ENCODE measurements at places on chromosomes 7 and 10.

GRCh38 chr10:81127931-81128330, 590.2 kb downstream of the SH2D4B start:
- no peak for DNase-seq

DNA sequence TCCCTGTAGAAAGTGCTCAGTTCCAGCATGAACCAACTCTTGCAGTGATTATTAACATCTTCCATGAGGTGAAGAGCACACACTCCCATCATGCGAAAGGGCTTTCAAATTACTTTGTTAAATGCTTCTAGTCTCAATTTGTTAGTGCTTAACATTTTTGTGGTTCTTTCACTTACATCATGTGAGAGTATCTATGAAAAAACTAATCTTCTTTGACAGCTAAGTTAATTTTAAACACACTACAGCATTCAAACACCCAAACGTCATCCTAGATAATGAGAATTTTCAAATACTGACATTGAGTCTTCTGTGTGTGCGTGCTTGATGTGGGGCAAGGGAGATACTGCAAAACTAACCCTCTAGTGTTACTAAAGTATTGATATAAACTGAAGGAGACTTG, 84.8 kb downstream of the ETV1 start:
- DNase-seq, result no peak

GRCh38 chr7:64099656-64100531, 54.7 kb downstream of the ZNF727 start:
- peak; percentile 34 for DNase-seq

GRCh38 chr7:55258631-55259030, 106.5 kb upstream of the LANCL2 start:
- DNase-seq, result peak; percentile 12

GRCh38 chr7:55966851-55967250, 2.5 kb downstream of the NIPSNAP2 start:
- no peak for DNase-seq

- DNase-seq, result no peak
These were observed 282.1 kb downstream of the KCND2 start for GRCh38 chr7:120554960-120555571.

DNA sequence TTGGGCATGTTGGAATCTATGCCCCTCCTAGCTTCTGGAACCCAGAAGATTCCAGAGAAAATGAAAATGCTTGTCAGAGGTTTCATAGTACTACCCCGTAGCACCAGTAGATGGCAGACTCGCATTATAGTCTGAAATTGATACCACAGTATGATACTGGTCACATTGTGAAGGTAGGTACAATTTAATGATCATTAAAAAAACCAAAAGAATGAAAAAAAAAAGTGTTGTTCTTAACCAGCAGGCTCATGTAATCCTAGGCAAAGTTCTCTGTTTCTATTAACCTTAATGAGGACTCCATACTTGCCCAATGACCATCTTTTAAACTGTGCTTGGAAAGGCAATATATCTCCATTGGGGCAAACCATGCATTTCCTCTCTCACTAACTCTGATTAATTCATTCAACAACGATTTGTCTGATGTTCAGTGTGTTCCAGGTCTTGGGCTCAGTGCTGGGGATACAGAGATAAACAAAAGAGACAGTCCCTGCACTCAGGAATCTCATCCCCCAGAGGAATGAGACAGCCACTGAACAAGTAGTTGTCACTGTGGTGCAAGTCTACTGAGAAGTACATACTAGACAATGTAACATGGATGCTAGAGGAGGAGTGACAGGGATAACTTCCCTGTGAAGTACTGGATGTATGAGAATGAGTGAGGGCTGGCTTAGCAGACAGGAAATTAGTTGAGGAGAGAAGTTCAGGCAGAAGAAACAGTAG, 223.5 kb upstream of the PHYHIPL start:
- no peak for DNase-seq

DNA sequence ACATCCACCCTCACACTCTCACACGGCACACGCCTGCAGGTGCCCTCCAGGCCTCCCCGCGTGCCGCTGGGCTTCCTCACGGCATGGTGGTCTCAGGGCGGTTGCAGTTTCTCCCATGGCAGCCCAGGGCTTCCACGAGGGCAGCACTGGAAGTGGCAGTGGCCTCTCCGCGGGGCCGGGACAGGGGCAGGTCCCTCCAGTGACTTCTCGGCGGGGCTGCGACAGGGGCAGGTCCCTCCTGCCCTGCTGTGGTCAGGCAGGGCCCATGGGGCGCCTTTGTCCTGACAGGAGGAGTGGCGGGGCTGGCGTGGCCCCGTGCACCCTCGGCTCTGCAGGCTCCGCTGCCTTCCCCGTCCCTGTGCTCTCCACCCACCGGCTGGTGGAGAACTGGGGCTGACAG, 19.0 kb downstream of the PWWP2B start:
- no peak for DNase-seq

DNA sequence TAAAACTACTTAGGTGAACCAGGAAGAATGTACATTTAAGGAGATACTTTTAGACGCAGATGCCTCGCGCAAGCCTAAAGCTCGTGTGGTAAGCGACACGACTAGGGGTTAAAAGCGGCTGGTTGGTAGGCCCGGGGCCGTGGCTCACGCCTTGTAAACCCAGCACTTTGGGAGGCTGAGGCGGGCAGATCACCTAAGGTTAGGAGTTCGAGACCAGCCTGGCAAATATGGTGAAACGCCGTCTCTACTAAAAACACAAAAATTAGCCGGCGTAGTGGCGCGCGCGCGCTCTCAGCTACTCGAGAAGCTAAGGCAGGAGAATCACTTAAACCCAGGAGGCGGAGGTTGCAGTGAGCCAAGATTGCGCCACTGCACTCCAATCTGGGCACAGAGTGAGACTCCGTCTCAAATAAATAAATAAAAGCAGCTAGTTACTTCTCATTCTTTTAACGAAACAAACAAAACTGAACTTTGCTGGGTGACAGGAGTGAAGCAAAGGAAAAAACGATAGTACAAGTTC, 879 bp downstream of the NUDT5 start:
- DNase-seq, result peak; percentile 79

GRCh38 chr7:674454-675410, 51.8 kb upstream of the DNAAF5 start:
- DNase-seq, result no peak

DNA sequence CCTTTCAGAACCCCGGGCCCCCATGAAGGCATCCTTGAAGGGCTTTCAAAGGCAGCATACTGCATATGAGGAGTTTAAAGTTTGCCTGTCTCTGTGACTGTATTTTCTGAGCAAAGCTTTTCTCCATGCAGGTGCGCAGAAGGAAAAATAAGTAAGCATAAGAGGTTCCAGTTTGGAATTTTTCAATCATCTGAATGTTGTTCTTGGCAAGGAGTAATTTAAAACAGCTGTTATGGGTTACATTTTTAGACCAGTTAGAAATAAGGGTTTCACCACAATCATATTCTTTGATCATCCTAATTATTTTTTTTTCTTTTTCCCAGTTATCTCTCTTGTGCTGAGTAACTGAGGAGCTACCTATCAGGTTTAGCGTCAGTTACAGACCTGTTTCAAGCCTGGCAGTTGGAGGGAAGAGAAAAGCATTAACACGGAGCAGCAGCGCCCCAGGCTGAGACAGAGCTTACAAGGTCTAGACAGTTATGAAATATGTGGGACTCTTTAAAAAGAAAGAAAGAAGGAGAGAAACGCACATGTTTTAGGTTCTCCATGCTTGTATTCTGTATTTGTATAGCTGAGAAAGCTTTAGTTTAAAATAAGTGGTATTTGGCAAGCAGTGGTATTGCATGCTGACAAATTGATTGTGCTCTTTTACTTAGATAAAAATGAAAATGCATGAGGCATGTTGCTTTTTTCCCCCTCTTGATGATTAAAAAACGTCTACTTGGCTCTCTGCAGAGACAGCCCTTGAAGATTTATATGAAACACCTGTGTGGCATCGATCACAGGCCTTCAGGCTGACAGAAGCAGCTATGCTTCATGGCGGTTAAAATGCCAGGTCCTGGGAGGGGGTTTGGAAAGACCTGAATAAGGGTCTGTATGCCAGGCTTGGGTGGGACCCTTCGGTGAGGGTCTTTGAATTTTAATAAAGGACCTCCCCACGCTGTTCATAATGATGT, 157.6 kb downstream of the GRK5 start:
- DNase-seq, result no peak

DNA sequence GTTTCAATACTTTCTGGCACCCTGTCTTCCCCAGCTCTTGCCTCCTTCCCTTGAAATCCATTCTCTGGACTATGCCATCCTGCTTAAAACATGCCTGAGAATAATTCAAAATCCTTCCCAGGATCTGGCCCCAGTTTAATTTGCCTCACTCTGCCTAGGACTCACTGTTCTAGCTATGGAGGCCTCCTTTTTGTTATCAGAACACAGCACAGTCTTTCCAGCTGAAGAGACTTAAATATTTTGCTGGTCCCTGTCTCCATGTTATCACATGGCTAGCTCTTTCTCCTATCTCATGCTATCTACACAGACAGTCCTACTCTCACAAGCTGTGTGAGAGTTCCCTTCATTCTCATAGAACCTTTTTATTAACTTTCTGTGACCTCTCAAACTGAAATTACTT, 194.8 kb downstream of the RNLS start:
- no peak for DNase-seq

GRCh38 chr10:53166325-53166724, 393.7 kb upstream of the MBL2 start:
- no peak for DNase-seq

DNA sequence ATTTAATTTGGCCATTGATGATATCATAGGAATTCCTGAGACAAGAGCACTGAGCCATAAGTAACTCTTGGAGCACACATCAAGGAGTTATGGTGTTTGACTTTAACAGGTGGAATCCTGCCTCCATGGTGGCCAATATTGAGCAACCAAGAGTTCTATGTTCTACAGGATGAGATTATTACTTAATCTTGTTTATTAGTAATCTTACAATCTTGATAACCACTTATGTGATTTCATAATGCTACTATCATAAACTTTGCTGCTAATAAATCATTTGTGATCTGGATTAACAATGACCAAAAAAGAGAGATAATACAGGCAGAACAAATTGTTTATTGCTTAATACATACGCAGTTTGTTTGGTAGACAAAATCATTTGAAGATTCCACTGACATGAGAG, 27.5 kb upstream of the PDK4 start:
- no peak for DNase-seq

- no peak for DNase-seq
These were observed 119.0 kb upstream of the RHOBTB1 start for GRCh38 chr10:61063034-61063433.

- DNase-seq, result no peak
These were observed 55.9 kb downstream of the ZNF467 start for GRCh38 chr7:149717481-149717880.

- no peak for DNase-seq
These were observed 105.5 kb upstream of the SGCE start for GRCh38 chr7:94761451-94761850.

DNA sequence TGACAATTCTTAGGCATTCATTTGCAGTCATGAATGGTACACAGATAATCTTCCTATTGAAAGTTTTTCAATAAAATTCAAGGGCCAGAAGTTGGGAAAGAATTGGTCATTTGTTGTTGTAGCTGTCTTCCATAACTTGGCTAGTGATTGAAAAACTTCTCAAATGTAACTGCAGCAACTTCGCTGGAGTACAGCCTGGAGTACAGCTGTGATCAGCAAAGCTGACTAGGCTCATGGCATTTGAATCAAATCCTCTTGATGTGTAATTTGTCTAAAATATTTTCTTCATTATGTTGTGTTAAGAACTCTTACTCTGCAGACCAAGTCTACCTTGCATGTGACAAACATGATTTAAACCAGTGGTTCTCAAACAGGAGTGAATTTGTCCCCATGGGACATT, 226.5 kb upstream of the STEAP1 start:
- DNase-seq, result no peak

- DNase-seq, result no peak
These were observed 212.2 kb downstream of the PCLO start for GRCh38 chr7:82950436-82950835.

DNA sequence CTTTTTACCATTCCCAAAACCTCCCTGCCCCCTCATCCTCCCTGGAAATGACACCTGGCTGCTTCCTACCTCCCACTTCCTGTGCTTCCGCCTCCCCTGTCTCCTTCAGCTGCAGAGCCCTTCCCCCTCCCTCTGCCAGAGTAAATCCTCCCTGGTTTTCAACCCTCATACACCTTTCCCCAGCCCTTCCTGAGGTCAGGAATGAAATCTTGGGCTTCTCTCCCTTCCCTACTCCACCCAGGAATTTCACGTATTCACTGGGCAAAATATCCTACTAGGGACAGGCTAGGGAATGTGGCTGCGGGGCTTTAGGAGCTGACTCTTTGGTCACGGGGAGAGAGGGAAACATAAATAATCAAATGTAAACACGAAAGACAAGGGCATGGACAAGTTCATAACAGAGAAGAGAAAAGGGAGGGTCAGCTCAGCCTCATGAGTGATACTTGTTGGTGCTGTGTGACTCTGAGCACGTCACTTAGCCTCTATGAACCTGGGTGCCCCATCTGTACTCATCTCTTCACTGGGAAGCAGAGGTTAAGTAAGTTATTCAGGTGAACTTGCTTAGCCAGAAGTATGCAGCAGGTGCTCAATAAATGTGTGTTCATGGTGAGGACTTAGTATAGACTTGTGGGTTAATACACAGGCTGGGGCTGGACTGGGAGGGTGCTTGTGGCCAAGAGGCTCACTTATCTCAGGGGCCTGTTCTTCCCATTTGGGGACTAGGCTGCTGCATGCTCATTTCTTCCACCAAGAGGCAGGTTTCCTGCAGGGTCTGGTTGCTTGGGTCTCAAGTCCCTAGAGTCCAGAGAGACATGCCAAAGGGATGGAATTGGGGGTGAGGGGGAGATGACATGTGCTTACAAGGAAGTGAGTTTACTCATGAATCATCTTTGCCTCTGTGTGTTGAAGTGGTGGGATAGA, 10.0 kb upstream of the DUSP5 start:
- DNase-seq, result no peak

DNA sequence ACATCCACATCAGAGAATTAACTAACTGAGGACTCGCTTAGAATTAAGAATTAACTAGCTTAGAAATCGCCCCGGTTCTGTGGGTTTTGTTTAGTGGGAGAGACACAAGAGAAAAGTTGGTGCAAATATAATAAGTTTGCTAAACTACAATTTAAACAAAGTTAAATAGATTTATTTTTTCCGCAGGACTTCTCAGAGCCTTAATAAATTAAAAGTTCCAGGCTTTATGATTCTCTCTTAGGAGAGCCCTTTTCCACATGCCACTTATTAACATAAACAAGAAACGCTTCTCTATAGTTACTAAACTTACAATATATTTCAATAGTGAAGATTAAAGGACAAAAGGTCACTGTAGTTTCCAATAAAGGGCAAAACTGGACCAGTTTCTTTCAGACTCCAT, 100.0 kb downstream of the SLC25A13 start:
- DNase-seq, result no peak
